H9 (cell line): ENCODE measurements at places on chromosomes 2 and 18.

- peak; percentile 47 for DNase-seq
Observed at GRCh38 chr18:47531717-47532116, 280.3 kb upstream of the SKOR2 start.

GRCh38 chr2:191738667-191739066 lies 60.7 kb downstream of the NABP1 start:
- no peak for DNase-seq

- peak; percentile 66 for DNase-seq
Observed at GRCh38 chr2:119106301-119106897, 52.2 kb downstream of the C1QL2 start.

- no peak for DNase-seq
Observed at GRCh38 chr2:163558251-163559021, 177.4 kb downstream of the FIGN start.

- no peak for DNase-seq
Observed at GRCh38 chr2:221836095-221836494, 264.0 kb upstream of the EPHA4 start.
